Smooth muscle cell of the pulmonary artery (primary cell): ENCODE measurements at places on chromosomes 4 and X. TPM values are rescaled to one million over a fixed set of nuclear protein-coding genes. Genes with fewer than 3 reads are reported as not detected.

RRH gene
- not detected in 2 replicates for total RNA-seq

GAR1 gene
- 2.4 and 3.7 TPM in 2 replicates for total RNA-seq

FGA gene
- not detected in 2 replicates for total RNA-seq

RPS6KA6 gene
- 2.3 and 3.1 TPM in 2 replicates for total RNA-seq

LIMCH1 gene
- total RNA-seq = 33.4 and 47.0 TPM in 2 replicates

VCX gene
- not detected in 2 replicates for total RNA-seq

FOXR2 gene
- total RNA-seq = not detected in 2 replicates

CCNA2 gene
- total RNA-seq = 5.1 and 14.4 TPM in 2 replicates

ADH1C gene
- 0.07 and 0.23 TPM in 2 replicates for total RNA-seq

RHOXF1 gene
- not detected in 2 replicates for total RNA-seq

AKAP4 gene
- not detected in 2 replicates for total RNA-seq

HS3ST1 gene
- total RNA-seq = 0.65 and 0.86 TPM in 2 replicates

CT47B1 gene
- total RNA-seq = not detected in 2 replicates

DDIT4L gene
- 5.0 and 17.8 TPM in 2 replicates for total RNA-seq

ADGRL3 gene
- total RNA-seq = 0.56 and 7.9 TPM in 2 replicates

ANKRD37 gene
- 17.8 and 23.6 TPM in 2 replicates for total RNA-seq

CXCL8 gene
- 23.3 and 132 TPM in 2 replicates for total RNA-seq

PDGFRA gene
- 298 and 562 TPM in 2 replicates for total RNA-seq
